ENCODE measurements at places on chromosomes 1 and 21.
A peak's percentile ranks its signal among the peaks of the same experiment; 100 is the strongest.

DNA sequence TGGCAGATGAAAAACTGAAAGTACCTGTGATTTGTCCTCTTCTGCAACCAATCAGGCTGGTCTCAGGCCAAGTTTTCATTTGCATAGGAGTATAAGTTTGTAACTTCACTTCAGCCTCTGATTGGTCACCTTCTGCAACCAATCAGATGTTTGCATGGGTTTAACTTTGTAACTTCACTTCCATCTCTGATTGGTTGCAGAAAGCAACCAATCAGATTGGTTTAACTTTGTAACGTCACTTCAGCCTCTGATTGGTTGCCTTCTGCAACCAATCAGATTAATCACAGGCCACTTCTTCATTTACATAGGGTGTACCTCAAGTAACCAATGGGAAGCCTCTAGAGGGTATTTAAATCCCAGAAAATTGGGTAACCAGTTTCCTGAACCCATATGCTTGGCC lies 18.9 kb upstream of the TUT4 start:
- DNase-seq = no peak

- DNase-seq = no peak
Measured at GRCh38 chr1:145962157-145963102, 1.9 kb downstream of the ANKRD34A start.

GRCh38 chr1:243902100-243902499 lies 52.1 kb upstream of the AKT3 start:
- no peak for DNase-seq

DNA sequence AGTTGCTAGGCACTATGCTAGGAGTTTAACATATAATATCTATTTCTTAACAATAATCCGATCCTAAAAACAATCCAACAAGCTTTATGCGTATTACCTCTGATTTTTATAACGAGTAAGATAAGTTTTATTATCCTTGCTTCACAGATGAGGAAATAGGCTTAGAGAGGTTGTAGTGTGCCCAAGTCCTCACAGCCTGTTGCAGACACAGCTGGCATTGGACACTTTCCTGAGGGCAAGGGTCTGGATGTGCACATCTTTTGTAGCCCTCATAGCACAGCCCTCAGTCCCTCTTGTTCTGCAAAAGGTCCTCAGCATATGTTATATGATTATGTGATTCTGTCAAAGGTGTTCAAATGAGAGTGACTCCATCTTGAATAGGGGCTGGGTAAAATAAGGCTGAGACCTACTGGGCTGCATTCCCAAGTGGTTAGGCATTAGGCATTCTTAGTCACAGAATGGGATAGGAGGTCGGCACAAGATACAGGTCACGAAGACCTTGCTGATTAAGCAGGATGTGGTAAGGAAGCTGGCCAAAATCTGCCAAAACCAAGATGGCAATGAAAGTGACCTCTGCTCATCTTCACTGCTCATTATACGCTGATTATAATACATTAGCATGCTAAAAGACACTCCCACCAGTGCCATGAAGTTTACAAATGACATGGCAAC lies 75.7 kb upstream of the F3 start:
- DNase-seq = peak; percentile 29

GRCh38 chr21:38574895-38575575 lies 76.8 kb upstream of the ERG start:
- DNase-seq = no peak

GRCh38 chr1:160346958-160347357 lies 3.8 kb downstream of the NCSTN start:
- DNase-seq = no peak

- DNase-seq = no peak
Measured at GRCh38 chr1:85865213-85865612, 157.0 kb upstream of the ZNHIT6 start.

- no peak for DNase-seq
Measured at GRCh38 chr1:163924041-163924440, 602.3 kb downstream of the NUF2 start.

GRCh38 chr21:37780991-37781983 lies 135.0 kb downstream of the KCNJ6 start:
- DNase-seq = no peak

- peak; percentile 1 for DNase-seq
Measured at GRCh38 chr1:50591598-50591997, 168.4 kb upstream of the DMRTA2 start.

GRCh38 chr1:26696654-26697430 lies 1.0 kb downstream of the ARID1A start:
- no peak for DNase-seq

DNA sequence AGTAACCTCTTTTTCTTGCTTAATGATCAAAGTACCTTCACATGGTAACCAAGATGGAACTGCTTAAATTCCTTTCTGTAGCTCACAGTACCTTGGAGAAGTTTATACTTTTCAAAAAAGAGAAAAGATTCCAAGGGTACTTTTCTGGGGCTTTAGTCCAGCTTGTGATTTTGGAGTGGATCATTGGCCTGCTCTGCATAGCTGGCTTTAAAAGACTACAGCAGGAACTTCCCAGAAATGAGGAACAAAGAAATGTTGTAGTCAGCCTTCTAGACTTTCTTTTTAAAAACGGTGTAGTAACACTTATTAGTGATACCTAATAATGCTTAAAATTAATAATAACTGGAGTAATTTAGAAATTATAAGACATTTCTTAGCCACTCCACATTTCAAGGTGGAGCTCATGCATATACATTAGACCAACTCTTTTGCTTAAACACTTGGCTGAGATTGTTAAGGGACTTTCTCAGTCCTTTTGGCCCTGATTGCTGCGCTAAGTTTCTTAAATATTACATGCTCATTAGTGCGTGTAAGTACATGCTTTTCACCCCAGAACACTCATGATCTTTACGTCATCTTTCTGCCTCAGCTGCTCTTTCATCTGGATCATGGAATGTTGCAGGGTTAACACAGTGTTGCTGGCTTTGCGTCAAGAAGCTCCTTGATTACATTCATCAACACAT lies 57.3 kb downstream of the SDCCAG8 start:
- peak; percentile 66 for DNase-seq

Data from kidney glomerular epithelial cell (primary cell).